Fibroblast of skin of right biceps (primary cell): ENCODE measurements at places on chromosomes 5 and 9.

DNA sequence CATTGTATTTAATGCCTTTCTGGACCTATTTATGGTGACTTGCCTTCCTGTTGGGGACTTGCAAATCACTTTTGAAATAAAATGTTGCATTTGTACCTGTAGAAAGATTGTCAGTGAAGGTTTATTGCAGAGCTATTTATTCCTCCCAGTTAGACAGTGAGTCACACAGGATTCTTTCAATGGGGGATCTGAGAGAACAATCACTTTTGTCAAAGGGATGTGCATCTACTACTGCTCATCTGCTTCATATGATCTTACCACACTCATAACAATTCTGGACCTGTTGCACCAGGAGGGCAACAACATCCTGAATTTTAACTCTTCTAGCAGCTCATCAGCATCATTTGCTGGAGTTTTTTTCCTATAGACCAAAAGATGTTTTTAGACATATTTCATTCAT is 66.8 kb downstream of the FBXL7 start:
- DNase-seq = peak; percentile 33

DNA sequence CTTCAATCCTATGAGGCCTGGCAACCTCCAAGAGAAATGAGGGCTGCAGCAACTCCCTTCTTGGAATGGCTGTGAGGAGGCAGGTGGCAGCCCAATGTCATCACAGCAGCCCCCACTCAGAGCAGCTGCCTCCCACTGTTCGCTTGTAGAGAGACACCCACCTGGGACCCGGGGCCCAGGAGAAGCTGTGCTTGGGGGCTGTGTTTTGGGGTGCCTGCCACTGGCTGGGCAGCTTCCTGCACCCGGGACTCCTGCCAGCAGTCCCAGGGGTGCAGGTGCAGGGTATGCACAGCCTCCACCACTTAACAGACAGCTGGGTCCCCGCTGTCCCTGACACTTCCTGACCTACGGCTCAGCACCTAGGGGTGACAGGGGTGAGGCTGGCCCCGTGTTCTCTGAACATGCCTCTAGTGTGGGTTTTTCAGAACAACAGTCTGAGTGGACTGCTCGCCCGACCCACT is 26.2 kb downstream of the NIPAL4 start:
- DNase-seq = no peak

- DNase-seq = no peak
These were observed 36.3 kb upstream of the AKNA start for GRCh38 chr9:114424126-114424525.

DNA sequence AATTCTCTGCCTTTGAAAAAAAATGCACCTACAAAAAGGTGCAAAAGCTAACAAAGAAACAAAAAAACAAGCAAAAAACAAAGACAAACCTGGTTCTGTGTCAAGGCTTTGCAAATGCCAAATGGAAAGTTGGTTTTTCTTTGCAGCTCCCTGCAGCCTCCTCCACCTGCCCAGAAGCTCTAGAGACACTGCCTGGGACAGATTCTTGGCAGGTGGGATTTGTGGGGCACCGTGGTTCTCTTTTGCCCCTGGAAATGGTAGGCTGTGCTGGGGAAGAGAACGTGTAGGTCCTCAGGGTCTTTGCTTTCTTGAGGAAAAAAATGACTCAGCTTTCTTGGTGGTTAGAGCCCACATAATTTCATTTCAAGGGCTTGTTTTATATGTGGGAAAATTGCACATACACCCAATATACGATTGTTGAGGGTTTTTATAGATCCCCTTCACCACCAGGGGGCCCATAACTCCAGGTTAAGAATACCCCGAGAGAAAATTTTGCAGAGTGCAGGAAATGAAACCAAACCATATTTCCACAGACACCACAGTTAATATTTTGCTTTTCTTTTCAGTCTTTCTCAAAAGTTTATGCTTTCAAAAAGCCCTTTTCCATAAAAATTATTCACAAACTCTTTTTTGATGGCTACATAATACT is 58.7 kb downstream of the NXNL2 start:
- DNase-seq = peak; percentile 67

DNA sequence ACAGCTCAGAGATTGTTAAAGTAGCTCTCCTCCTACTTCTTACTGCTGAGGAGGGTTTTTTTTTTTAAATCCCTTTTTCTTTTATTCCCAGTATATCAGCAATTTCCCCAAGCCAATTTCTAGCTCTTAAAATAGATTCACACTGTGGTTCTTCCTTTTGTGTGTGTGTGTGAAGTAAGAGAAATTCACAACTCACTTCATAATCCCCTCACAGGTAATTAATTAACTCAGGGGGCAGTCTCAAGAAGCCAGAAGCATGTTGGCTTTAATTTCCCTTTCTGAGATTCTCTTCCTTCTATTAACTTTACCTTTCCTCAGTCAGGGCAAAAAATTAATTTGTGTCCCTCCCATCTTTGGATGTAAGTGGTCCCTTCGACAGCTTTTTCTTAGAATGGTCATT is 71.0 kb upstream of the HMHB1 start:
- DNase-seq = no peak

- no peak for DNase-seq
These were observed 4.0 kb downstream of the ISL1 start for GRCh38 chr5:51386916-51387883.

DNA sequence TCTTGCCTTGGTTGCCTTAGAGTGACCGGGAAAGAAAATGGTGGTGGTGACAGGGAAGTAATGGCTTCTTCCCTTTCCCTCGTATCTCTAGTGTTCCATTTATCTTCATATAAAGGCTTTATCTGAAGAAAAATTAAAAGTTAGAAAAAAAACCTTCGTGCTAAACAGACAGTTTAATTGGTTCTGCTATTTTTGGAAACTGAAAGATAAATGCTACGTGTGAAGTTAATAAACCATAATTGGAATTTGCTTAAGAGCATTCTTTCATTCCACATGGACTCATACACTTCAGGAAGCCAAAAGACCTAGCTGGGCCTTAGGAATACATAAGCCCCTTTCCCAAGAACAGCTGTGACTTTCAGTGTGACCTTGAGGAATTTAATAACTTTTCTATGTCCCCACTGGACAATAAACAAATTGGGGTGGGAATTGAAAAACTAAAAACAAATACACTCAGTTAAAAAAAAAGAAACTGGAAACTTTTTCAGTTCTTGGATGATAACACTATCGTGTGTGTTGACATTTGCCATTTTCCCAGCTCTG is 818.8 kb upstream of the WWC1 start:
- DNase-seq = no peak

DNA sequence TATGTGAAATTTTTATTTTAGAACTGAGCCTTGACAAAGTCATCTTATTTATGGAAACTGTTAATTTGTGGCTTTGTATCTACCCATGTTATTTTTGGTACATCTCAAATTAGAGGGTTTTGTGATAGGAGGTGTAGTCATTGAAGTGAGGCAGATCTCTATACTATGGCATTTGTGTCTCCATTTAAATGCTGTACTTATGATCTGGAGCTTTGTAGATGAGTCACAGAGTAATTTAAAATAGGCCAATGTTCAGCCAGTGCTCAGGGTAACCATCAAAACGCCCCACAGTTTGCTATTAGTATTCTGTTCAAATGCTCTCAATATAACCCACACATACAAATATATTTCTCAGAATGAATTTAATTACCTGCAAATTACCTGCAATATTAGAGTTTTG is 351.5 kb upstream of the KLF9 start:
- DNase-seq = no peak

GRCh38 chr9:10112070-10112469 is 500.7 kb downstream of the PTPRD start:
- DNase-seq = no peak

DNA sequence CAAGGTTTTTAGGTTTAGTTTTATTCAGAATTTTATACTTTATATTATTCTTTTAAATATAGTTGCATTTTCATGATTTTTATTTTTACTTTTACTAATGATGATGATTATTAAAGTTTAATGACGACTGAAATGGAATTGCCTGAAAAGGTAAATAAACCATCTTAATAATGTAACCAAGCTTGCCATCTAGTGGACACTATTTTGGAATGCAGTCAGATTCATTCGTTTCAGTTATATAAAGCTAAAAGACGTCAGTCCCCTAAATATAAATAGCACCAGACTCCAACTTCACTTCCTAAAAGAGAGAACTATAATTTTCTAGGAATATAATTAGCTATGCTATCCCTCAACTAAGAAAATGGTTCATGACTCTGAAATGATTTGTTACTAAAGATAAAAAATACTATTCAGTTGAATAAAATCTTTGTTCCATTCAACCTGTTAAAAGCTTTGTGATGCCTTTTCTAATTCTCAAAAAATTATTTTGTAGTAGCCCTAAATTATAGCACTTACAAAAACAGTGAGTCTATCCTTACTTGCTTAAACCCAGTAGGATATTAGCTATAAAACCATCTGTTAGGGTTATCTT is 19.9 kb downstream of the ABITRAM start:
- peak; percentile 51 for DNase-seq

- DNase-seq = no peak
These were observed 76.5 kb downstream of the COL5A1 start for GRCh38 chr9:134717924-134718645.

DNA sequence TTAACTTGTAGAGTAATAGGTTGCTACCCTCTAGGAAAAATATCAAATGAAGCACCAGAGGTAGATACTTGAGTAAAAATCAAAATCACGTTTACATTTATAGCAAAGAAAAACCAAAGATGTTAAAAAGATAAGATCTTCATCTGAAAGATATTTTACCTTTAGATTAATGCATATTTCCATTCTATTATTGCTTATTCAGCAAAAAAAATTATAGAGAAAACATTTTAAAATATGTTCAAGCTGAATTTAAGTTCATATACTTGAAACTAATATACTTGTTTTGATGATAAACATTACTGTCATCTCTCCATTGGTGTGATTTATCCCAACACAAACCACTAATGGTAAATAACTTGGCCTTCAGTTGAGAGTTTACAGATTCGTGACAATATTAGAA is 422.3 kb downstream of the CAAP1 start:
- no peak for DNase-seq

- DNase-seq = no peak
These were observed 33.9 kb upstream of the AOPEP start for GRCh38 chr9:94692601-94693000.
